ENCODE measurements at places on chromosomes 5 and 9. TPM values are rescaled to one million over a fixed set of nuclear protein-coding genes. Genes with fewer than 3 reads are reported as not detected.

ADCY2 gene
- 13.4 TPM for total RNA-seq

PSD2 gene
- 17.0 TPM for total RNA-seq

NUTM2F gene
- total RNA-seq = not detected

NOXA1 gene
- 2.0 TPM for total RNA-seq

ZNF883 gene
- total RNA-seq = 35.1 TPM

KCNV2 gene
- not detected for total RNA-seq

PPP2R2B gene
- total RNA-seq = 141 TPM

SLC25A2 gene
- total RNA-seq = not detected

NCS1 gene
- 206 TPM for total RNA-seq

Data from occipital lobe (tissue), 3 donors.